ENCODE measurements at places on chromosomes 5 and 9. TPM values are rescaled to one million over a fixed set of nuclear protein-coding genes. Genes with fewer than 3 reads are reported as not detected.

The PCDHB14 gene
- not detected for total RNA-seq

The SPATA31E1 gene
- not detected for total RNA-seq

The FOXD4L5 gene
- total RNA-seq = 0.10 TPM

The SLC36A3 gene
- total RNA-seq = not detected

The OR1N2 gene
- total RNA-seq = not detected

The C5orf52 gene
- total RNA-seq = not detected

The SMIM33 gene
- total RNA-seq = 0.14 TPM

DNA sequence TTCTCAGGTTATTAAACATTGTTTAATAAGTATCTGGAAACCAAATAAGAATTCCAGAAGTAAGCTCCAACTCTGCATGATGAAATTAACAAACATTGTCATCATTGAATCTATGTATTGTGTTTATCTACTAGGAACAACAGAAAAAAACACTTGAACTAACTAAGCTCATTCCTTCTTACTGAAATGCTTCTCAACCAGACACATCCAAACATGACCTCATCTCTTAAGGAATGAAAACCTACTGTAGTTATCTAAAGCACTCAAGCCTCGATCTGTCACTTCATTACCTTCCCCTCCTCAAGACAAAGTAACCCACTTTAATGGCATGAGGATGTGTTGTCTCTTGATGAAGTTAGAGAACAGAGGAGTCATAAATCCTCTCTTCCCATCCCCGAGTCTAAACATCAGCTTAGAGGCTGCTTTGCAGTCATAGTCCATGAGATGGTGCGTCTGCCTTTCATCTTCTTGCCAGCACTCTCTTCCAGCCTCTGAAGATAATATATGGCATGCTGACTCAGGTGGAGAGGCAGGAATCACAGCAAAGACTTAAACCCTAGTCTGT, 86.5 kb downstream of the CEMIP2 start:
- H3K36me3 ChIP-seq = peaks cover 19% of the 10 kb centered on the region
- DNase-seq = no peak
- H3K4me3 ChIP-seq = no peak overlapping the region
- H3K27ac ChIP-seq = no peak overlapping the region
- peaks cover 26% of the 10 kb centered on the region for H3K4me1 ChIP-seq
- H3K27me3 ChIP-seq = no peaks in the 10 kb centered on the region

DNA sequence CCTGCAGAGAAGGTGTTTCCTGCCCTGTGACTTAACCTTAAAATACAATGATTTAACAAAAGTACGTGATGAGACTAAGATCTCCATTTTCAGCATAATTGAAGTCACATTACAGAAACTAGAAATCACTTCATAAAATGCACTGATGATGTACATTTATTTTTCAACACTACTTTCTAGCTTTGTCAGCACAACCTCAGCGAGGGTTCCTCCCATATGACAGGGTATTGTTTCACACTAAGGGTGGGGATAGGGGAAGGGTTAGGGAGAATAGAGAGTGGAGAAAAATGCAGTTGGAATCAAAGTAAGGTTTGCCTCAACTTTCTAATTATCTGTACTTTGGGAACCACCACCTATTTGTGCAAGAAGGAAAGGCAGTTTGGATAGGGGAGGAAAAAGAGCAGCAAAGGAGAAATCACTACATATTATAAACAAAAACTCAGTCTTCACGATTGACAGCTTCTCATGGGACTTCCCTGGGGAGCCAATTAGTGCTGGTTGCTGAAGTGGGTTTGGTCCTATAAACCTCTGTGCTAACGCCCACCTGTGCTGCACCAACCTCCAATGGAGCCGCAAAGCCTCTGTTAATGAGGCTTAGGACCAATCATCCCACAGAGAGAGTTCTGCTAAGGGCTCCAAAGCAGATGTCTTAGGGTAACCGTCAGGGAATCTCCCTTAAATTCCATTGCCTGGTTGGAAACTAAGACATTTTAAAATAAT, 369.2 kb upstream of the PDE4D start:
- H3K36me3 ChIP-seq = no peaks in the 10 kb centered on the region
- no peaks in the 10 kb centered on the region for H3K4me1 ChIP-seq
- DNase-seq = no peak
- no peaks in the 10 kb centered on the region for H3K27me3 ChIP-seq

- H3K27ac ChIP-seq = no peak overlapping the region
- no peaks in the 10 kb centered on the region for H3K27me3 ChIP-seq
- H3K4me1 ChIP-seq = no peaks in the 10 kb centered on the region
- H3K36me3 ChIP-seq = no peaks in the 10 kb centered on the region
- no peak for DNase-seq
Observed at GRCh38 chr9:15086156-15086763, 176.0 kb upstream of the FREM1 start.

- DNase-seq = no peak
- peaks cover 38% of the 10 kb centered on the region for H3K36me3 ChIP-seq
- H3K27ac ChIP-seq = no peak overlapping the region
Observed at GRCh38 chr9:5708414-5708813, 79.5 kb downstream of the RIC1 start.

GRCh38 chr5:132465059-132465707, 25.4 kb downstream of the IRF1 start:
- peaks cover 70% of the 10 kb centered on the region for H3K4me1 ChIP-seq
- peak overlapping the region; percentile 48 for H3K4me3 ChIP-seq
- DNase-seq = peak; percentile 22
- H3K36me3 ChIP-seq = peaks cover 22% of the 10 kb centered on the region
- H3K27ac ChIP-seq = peak overlapping the region; percentile 13

GRCh38 chr9:3951161-3951665, 348.7 kb downstream of the GLIS3 start:
- DNase-seq = no peak
- no peak overlapping the region for H3K4me3 ChIP-seq
- peaks cover 7% of the 10 kb centered on the region for H3K27me3 ChIP-seq
- H3K27ac ChIP-seq = no peak overlapping the region
- peaks cover 6% of the 10 kb centered on the region for H3K4me1 ChIP-seq
- H3K36me3 ChIP-seq = no peaks in the 10 kb centered on the region

DNA sequence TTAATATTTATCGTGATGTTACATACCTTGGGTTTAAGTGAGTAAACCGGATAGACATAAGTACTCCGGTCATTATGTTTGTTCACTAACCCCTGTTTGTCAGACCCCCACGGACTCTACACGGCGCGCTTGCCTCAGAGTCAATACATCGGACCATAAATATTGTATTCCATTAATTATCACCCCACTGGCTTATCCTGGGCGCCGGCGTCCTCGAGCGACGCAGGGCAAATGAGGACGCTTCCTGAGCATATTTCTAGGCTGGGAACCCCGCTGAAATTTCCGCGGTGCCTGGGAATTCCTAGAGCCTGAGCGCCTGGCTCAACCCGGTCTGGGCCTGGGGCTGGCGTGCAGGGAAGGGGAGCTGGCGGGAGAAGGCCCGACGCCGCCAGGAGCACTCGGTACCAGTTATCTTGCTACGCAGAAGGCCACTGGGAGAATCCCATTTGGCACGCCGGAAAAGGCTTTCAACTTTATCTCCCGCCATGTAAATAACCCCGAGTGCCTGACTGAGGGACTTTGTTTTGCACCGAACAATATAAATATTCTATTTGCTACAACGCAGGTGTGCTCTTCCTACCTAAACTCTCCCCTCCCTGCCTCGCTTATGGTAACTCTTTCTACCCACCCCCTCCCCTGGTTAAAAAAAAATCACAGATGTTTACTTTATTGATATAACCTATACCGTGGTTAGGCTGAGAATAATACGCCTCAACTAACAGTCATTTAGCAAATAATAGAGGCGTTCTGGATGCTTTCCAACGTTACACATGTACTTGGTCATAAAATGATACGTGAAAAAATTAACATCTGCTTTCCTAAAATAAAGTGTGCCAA, 19.4 kb downstream of the NR2F1 start:
- no peak overlapping the region for H3K4me3 ChIP-seq
- no peak overlapping the region for H3K27ac ChIP-seq
- DNase-seq = no peak
- peaks cover 3% of the 10 kb centered on the region for H3K4me1 ChIP-seq
- peaks cover 30% of the 10 kb centered on the region for H3K27me3 ChIP-seq

GRCh38 chr9:33024126-33024965, 727 bp upstream of the DNAJA1 start:
- peaks cover 69% of the 10 kb centered on the region for H3K4me1 ChIP-seq
- no peaks in the 10 kb centered on the region for H3K27me3 ChIP-seq
- H3K27ac ChIP-seq = peak overlapping the region; percentile 94
- peak; percentile 22 for DNase-seq
- peak overlapping the region; percentile 95 for H3K4me3 ChIP-seq
- peaks cover 53% of the 10 kb centered on the region for H3K36me3 ChIP-seq

GRCh38 chr5:75611311-75612225, at the start of gene ANKDD1B:
ANKDD1B (plus strand) TSS chr5:75611453; CDS start chr5:75611635, 182 bp downstream.
- peak within 1 kb of the TSS; percentile 25 for H3K4me3 ChIP-seq
- no peak within 1 kb of the TSS for H3K27ac ChIP-seq
- H3K27me3 ChIP-seq = peaks cover 16% of the 10 kb centered on the region

GRCh38 chr5:170542691-170543293, 39.0 kb downstream of the KCNIP1 start:
- no peaks in the 10 kb centered on the region for H3K4me1 ChIP-seq
- H3K27me3 ChIP-seq = peaks cover 14% of the 10 kb centered on the region
- H3K4me3 ChIP-seq = no peak overlapping the region

DNA sequence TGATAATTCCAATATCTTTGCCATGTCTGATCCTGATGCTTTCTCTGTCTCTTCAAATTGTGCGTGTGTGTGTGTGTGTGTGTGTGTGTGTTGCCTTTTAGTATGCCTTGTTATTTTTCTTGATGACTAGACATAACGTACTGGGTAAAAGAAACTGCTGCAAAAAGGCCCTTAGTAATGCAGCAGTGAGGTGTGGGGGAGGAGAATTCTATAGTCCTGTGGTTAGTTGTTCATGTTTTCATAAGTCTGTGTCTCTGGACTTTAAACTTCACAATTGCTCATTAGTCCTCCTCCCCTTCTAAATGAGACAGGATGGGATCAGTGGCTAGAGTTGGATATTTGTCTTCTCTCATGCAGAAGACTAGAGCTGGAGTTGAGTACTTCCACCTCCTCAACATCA, 346.2 kb upstream of the IRX1 start:
- H3K36me3 ChIP-seq = no peaks in the 10 kb centered on the region
- no peak for DNase-seq
- H3K27ac ChIP-seq = no peak overlapping the region
- peaks cover 8% of the 10 kb centered on the region for H3K27me3 ChIP-seq

GRCh38 chr5:13478831-13479465, 465.5 kb downstream of the DNAH5 start:
- no peak overlapping the region for H3K27ac ChIP-seq
- H3K27me3 ChIP-seq = no peaks in the 10 kb centered on the region
- no peaks in the 10 kb centered on the region for H3K36me3 ChIP-seq

DNA sequence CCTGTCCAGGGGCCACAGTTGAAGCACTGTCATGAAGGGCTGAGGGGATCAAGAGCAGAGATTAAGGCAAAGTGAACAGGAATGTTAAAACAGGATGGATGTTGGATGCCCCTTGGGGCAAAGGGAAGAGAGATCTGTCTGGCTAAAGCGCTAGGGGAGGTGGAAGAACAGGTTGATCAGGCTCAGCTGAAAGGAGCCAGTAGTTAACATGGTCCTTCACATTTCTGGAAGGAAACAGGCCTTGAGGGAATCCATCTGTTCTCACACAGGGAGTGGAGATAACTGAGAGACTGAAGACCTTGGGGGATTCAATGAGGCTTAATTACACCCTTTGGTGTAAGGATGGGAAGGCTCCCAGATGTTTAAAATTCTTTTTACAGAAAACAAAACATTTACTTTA, 5.8 kb downstream of the HAPLN1 start:
- no peak overlapping the region for H3K4me3 ChIP-seq
- H3K36me3 ChIP-seq = no peaks in the 10 kb centered on the region
- H3K27me3 ChIP-seq = peaks cover 28% of the 10 kb centered on the region
- H3K4me1 ChIP-seq = no peaks in the 10 kb centered on the region
- no peak overlapping the region for H3K27ac ChIP-seq

All from activated naive CD4-positive, alpha-beta T cell treated with anti-CD3 and anti-CD28 coated beads for 36 hours (primary cell).